ENCODE measurements at places on chromosomes 3 and 15. TPM values are rescaled to one million over a fixed set of nuclear protein-coding genes. Genes with fewer than 3 reads are reported as not detected.

The C2CD4A gene
- 2.4 TPM for total RNA-seq

The STXBP5L gene
- 0.22 TPM for total RNA-seq

GRCh38 chr15:71151081-71151480, 35.8 kb downstream of the THSD4 start:
- DNase-seq, result no peak
- no peaks in the 10 kb centered on the region for H3K36me3 ChIP-seq
- no peaks in the 10 kb centered on the region for H3K4me1 ChIP-seq
- H3K4me3 ChIP-seq, result no peak overlapping the region
- no peaks in the 10 kb centered on the region for H3K27me3 ChIP-seq

DNA sequence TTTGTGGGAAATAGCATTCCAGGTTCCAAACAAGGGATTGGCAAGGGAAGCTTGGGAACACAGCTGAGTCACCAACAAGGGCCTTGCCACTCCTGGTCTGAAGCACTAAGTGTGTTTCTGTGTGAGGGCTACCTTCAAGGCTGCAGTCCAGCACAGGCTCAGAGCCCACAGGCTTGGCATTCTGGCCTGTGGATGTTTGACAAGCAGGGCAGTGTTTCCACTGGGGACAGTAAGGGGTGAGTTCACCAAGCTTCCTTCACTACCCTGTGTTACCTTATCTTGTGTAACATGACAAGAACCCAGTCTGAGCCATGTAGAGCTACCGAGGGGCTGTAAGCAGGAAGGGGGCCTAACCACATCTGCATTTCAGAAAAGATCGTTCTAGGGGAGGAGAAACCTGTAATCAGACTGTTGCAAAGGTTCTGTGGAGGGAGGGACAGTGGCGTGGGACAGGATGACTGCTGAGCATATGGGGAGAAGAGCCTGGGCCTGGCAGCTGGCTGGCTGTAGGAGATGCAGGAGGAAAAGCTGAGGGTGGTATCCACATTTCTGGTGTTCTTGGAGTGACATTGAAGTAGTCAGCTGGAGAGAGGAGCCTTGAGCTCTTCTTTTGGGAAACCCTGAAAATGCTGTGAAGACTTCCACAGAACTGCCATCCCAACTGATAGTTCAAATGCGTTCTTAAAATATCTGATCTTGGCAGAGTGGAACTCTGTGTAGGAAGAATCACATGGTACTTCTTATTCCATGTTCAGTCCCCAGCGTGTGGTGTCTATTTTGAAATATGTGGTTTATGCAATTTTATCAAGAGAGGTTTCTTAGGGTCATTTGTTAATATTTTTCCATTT, 61.3 kb downstream of the CTDSPL start:
- H3K4me3 ChIP-seq, result no peak overlapping the region
- no peak overlapping the region for H3K27ac ChIP-seq
- DNase-seq, result no peak

The SLC9C1 gene
- total RNA-seq, result 0.15 TPM

GRCh38 chr3:132593241-132593946, 3.7 kb upstream of the ACKR4 start:
- no peak overlapping the region for H3K27ac ChIP-seq
- no peaks in the 10 kb centered on the region for H3K4me1 ChIP-seq
- H3K27me3 ChIP-seq, result no peaks in the 10 kb centered on the region
- no peak for DNase-seq
- H3K4me3 ChIP-seq, result no peak overlapping the region
- H3K36me3 ChIP-seq, result no peaks in the 10 kb centered on the region

DNA sequence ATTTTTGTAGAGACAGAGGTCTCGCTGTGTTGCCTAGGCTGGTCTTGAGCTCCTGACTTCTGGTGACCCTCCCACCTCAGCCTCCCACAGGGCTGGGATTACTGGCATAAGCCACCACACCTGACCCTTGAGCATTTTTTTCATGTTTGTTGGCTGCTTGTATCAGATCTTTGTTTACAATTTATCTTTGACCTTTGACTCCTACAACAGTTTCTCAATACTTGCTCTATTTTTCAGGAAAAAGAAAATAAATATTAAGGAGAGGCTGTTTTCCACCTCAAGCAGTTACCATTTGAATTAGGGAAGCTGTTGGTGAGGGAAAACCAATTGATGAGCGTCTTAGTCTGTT, 44.5 kb downstream of the LIMD1 start:
- H3K27ac ChIP-seq, result no peak overlapping the region
- H3K4me1 ChIP-seq, result no peaks in the 10 kb centered on the region
- H3K36me3 ChIP-seq, result no peaks in the 10 kb centered on the region
- no peak for DNase-seq

DNA sequence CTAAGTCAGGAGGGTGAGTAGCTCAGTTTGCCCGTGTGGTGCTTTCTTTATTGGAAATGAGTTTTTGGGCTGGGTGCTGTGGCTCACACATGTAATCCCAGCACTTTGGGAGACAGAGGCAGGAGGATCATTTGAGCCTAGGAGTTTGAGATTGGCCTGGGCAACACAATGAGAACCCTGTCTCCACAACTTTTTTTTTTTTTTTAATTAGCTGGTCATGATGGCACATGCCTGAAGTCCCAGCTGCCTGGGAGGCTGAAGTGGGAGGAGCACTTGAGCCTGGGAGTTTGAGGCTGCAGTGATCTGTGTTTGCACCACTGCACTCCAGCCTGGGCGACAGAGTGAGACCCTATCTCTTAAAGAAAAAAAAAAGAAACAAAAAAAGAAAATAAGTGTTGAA, 174.9 kb downstream of the NSMCE3 start:
- no peak overlapping the region for H3K27ac ChIP-seq
- no peaks in the 10 kb centered on the region for H3K36me3 ChIP-seq
- no peak overlapping the region for H3K4me3 ChIP-seq
- H3K4me1 ChIP-seq, result no peaks in the 10 kb centered on the region
- no peak for DNase-seq
- no peaks in the 10 kb centered on the region for H3K27me3 ChIP-seq

The FEZF2 gene
- not detected for total RNA-seq

The KBTBD8 gene
- 5.0 TPM for total RNA-seq

The LIPC gene
- total RNA-seq, result 13.8 TPM

DNA sequence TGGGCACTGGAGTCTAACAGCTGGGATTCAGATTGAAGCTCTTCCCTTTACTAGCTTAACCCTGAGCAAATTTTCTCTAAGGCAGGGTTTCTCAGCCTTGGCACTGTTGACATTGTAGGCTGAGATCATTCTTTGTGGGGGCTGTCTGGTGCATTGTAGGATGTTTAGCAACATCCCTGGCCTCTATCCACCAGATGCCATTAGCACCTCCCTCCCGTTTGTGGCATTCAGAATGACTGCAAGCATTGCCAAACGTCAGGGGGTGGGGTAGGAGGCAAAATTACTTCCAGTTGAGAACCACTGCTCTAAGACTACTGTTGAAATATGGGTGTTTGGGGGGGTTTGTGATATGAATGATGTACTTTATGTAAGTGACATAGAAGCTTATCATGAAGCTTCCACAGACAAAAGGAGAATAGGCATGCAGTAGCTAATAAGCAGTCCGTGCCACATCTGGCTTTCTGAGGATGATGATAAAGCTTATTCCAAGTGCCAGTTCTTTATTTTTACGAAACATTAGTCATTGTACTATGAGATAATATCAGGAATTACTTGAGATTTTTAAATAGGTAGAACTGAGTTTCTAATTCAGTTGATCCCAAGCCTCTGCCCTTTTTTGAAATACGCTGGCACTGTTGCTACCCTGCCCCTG, 39.3 kb downstream of the NKIRAS1 start:
- no peaks in the 10 kb centered on the region for H3K36me3 ChIP-seq
- DNase-seq, result no peak
- H3K27ac ChIP-seq, result no peak overlapping the region

GRCh38 chr3:159813822-159814531, 174.7 kb upstream of the IL12A start:
- H3K4me1 ChIP-seq, result peaks cover 4% of the 10 kb centered on the region
- peak overlapping the region; percentile 57 for H3K27ac ChIP-seq
- no peak overlapping the region for H3K4me3 ChIP-seq
- no peaks in the 10 kb centered on the region for H3K27me3 ChIP-seq
- DNase-seq, result peak; percentile 73
- H3K36me3 ChIP-seq, result no peaks in the 10 kb centered on the region

DNA sequence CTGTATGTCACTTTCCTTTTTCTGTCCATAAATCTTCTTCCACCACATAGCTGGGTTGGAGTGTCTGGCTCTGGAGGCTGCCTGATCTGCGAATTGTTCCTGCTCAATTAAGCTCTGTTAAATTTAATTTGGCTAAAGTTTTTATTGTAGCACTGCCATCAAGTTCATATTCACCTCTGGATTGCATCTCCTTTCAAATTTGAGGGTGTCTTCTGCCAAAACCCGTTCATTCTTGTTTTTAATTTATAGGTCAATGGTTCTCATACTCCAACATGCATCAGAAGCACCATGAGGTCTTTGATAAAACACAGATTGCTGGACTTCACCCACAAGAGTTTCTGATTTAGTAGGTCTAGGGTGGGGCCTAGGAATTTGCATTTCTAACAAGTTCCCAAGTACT, 276.5 kb upstream of the NECTIN3 start:
- no peak for DNase-seq
- no peaks in the 10 kb centered on the region for H3K36me3 ChIP-seq
- no peaks in the 10 kb centered on the region for H3K4me1 ChIP-seq
- no peaks in the 10 kb centered on the region for H3K27me3 ChIP-seq
- no peak overlapping the region for H3K27ac ChIP-seq

DNA sequence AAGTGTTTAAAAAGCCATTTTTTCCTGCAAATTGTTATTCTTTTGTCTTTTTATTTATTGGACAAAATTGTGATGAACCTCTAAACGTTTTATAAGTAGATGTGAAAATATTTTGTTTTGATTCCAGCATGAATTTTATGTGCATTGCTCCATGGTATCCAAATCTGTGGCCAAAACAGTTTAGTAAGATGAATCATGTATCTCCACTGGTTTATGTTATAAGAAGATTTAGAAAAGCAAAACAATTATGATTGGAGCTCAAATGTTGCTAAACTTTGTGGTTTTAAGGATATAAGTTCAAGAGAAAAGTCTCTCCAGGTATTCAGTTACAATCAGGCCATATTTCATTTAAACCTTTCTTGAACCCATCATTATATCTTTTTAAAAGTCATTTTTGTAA, 80.9 kb downstream of the NECTIN3 start:
- H3K4me1 ChIP-seq, result no peaks in the 10 kb centered on the region
- no peaks in the 10 kb centered on the region for H3K27me3 ChIP-seq
- no peak for DNase-seq

Data from colonic mucosa (tissue), 4 donors.